ENCODE measurements at places on chromosomes 11 and 22.

- no peak for DNase-seq
Observed at GRCh38 chr11:120909676-120910416, 114.1 kb upstream of the TBCEL start.

GRCh38 chr22:25802018-25802417 lies 60.0 kb downstream of the MYO18B start:
- no peak for DNase-seq

GRCh38 chr11:88813233-88813915 lies 252.4 kb downstream of the GRM5 start:
- no peak for DNase-seq

GRCh38 chr11:119560291-119560690 lies 137.3 kb upstream of the THY1 start:
- no peak for DNase-seq

GRCh38 chr11:65854852-65855837 lies 2.8 kb downstream of the CFL1 start:
- no peak for DNase-seq

DNA sequence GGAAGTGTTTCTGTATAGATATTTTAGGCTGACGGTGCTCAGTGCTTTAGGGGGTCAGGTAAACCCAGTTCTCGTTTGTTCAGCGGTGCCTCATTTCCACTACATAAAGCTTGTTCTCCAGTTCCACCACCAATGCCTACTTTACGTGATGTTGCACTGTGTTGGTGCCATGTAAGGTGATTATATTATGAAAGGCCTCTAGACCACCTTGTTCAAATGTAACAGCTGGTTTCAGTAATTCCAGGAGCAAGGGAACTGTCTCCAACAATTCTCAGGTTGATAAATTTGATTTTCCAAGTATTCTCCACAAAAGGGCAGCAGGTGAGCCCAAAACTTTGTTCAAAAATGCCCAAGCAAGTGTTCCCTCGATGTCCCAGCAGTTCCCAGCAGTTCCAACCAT lies 83.7 kb upstream of the SEPTIN5 start:
- DNase-seq = no peak

- no peak for DNase-seq
Observed at GRCh38 chr22:31465307-31465706, 24.3 kb downstream of the EIF4ENIF1 start.

DNA sequence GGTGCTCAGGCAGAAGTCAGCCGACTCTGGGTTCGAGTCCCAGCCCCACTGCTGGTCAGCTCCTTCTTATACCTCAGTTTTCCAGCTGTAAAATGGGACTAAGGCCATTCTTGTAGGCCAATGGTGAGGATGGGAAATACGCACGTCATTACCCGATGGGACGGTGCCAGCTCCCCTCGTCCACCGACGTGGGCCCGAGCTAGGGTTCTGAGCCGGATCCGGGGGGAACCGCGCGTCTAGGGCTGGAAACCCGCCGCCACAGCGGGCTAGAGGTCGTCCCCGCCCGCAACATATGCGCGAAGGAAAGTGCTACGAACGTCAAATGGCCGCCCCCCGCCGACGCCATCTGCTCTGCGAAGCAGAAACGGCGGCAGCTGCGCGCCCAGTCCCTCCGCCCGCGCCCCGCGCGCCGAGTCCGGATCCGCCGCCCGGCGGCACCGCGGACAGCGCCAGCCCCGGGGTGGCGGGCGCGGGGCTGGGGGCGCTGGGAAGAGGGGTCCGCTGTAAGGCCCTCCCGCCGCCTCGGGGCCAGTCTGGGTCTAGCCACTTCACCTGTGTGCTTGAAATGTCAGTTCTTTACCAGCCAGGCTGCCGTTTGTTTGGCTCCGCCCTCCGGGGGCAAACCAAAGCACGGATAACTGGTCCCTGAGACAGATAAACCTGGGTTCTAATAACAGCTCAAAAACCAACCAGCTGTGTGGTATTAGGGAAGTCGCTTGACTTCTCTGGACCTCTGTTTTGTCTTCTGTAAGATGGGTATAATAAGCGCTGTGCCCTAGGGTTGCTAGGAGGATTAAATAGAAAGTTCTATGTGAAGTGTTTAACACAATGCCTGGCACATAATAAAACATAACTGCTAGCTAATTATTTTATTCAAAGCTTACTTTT lies 103.5 kb upstream of the RCN1 start:
- DNase-seq = no peak

DNA sequence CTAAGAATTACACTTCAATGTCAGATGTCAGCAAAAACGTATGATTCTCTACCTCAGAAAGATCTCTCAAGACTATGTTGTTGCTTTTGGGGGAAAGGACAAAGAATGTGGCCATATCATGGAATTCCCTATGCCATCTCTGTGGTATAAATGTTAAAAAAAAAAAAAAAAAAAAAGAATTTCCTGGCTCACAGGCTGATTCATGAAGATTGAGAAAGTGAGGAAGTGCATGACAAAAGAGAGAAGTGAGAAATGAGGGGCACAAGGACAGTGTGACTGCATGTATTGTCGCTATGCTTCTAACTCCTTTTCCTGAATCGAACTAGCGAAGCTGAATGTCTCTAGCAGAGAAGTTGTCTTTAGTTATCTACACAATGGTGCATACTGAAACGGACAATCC lies 80.6 kb upstream of the CARD18 start:
- DNase-seq = no peak

DNA sequence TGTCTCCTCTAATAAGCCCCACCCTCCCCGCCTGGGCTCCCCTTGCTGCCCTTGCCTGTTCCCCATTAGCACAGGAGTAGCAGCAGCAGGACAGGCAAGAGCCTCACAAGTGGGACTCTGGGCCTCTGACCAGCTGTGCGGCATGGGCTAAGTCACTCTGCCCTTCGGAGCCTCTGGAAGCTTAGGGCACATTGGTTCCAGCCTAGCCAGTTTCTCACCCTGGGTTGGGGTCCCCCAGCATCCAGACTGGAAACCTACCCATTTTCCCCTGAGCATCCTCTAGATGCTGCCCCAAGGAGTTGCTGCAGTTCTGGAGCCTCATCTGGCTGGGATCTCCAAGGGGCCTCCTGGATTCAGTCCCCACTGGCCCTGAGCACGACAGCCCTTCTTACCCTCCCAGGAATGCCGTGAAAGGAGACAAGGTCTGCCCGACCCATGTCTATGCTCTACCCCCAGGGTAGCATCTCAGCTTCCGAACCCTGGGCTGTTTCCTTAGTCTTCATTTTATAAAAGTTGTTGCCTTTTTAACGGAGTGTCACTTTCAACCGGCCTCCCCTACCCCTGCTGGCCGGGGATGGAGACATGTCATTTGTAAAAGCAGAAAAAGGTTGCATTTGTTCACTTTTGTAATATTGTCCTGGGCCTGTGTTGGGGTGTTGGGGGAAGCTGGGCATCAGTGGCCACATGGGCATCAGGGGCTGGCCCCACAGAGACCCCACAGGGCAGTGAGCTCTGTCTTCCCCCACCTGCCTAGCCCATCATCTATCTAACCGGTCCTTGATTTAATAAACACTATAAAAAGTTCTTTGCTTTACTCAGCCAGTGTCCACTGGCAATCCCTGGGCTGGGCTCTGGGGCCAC lies 14.4 kb downstream of the TSKU start:
- no peak for DNase-seq

GRCh38 chr11:118100691-118101232 lies 14.0 kb upstream of the SMIM35 start:
- no peak for DNase-seq

- no peak for DNase-seq
Observed at GRCh38 chr11:119192111-119192510, 6.8 kb downstream of the NHERF4 start.

Data from fibroblast of skin of left quadriceps (primary cell).